Breast epithelium (tissue), 4 donors: ENCODE measurements at places on chromosomes 2 and 18. TPM values are rescaled to one million over a fixed set of nuclear protein-coding genes. Genes with fewer than 3 reads are reported as not detected.

Gene LRATD1
- 1.6 TPM for total RNA-seq

Gene ADD2
- total RNA-seq = 1.3 TPM

Gene POLE4
- total RNA-seq = 46.5 TPM

Gene PSMA8
- not detected for total RNA-seq

Gene MC2R
- not detected for total RNA-seq

Gene ZNF2
- 8.2 TPM for total RNA-seq

Gene WDFY1
- 46.2 TPM for total RNA-seq

Gene TXNL4A
- 39.2 TPM for total RNA-seq

Gene RRM2
- 0.98 TPM for total RNA-seq

Gene WDR54
- 13.1 TPM for total RNA-seq

Gene KLF7
- 21.0 TPM for total RNA-seq

- DNase-seq = no peak
These were observed 21.6 kb downstream of the TNS1 start for GRCh38 chr2:217981084-217981730.

DNA sequence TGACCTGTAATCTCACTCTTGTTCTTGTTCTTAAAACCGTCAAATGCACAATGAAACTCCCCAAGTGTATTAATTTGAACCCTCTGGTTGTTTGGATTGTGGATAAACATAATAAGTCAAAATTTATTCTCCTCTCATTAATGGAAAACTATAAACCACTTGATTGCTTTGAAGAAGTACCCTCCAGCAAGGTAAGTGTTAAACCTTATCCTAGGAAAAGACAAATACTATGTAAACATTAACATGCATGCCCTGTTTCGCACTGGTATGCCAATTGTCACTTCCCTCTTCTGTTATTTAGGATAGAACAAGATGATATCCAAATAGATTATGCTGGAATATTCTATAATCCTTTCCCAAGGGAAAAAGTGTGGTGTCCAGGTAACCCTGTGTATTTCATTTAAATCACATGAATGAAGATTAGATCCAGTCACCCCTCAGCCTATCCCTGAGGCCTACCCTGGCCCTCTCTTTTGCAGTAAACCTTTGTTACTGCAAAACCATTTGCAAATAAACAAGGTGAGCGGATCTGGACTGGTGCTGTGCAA is 1.3 kb downstream of the ADI1 start:
- no peak for DNase-seq

GRCh38 chr2:43332653-43333052 is 106.2 kb upstream of the ZFP36L2 start:
- DNase-seq = no peak

DNA sequence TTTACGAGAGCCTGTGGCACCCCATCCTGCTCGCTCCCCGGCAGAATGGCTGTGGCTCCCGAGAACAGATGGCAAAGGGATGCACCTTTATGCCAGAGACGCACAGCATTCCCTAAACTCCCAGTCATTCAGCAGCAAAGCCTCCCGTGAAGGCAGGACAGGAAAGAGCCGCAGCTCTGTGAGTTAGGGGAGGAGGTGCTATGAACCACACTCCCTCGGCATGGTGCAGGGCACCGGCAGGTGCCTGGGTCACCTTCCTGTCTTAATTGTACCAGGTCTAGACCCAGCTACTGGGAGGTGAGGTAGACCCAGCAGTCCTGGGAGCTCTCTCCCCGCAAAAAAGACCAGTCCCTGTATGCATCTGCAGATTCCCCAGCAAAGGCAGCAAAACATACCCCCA is 149.8 kb downstream of the TWIST2 start:
- DNase-seq = no peak

- DNase-seq = no peak
These were observed 139.4 kb downstream of the OSR1 start for GRCh38 chr2:19219060-19219459.

DNA sequence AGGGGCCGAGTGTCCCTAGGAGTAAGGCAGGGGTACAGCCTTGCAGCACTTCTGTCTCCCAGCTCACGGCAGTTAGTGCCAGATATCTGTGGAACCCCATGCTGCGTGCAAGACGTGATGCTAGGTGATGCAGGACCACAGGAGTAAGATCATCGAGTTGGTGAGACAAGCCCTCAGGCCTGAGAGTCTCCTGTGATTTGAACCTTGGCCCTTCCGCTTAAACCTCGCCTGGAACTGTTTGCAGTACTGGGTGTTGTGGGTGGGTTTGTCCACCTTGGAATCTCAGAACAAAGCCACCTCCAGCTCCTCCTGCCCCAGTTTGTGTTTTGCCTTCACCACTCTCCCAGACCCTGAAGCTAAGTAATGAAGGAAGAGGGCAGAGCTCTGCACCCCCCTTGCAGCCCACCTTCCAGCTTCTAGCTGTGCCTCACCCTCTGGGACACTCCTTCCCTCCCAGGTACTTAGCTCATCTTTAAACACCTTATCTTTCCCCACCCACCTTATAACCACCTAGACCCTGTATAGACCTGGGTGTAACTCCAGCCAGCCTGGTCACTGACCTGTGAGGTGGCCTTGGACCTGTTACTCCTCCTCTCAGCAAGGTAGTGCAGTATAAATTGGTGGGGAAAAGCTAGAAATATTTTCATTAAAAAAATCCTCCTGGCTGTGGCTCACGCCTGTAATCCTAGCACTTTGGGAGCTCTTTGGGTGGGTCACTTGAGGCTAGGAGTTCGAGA is 6.6 kb downstream of the CNNM4 start:
- DNase-seq = no peak

GRCh38 chr2:237670641-237671040 is 43.3 kb downstream of the LRRFIP1 start:
- DNase-seq = no peak

GRCh38 chr2:28643327-28643726 is 108.3 kb upstream of the PPP1CB start:
- DNase-seq = no peak

DNA sequence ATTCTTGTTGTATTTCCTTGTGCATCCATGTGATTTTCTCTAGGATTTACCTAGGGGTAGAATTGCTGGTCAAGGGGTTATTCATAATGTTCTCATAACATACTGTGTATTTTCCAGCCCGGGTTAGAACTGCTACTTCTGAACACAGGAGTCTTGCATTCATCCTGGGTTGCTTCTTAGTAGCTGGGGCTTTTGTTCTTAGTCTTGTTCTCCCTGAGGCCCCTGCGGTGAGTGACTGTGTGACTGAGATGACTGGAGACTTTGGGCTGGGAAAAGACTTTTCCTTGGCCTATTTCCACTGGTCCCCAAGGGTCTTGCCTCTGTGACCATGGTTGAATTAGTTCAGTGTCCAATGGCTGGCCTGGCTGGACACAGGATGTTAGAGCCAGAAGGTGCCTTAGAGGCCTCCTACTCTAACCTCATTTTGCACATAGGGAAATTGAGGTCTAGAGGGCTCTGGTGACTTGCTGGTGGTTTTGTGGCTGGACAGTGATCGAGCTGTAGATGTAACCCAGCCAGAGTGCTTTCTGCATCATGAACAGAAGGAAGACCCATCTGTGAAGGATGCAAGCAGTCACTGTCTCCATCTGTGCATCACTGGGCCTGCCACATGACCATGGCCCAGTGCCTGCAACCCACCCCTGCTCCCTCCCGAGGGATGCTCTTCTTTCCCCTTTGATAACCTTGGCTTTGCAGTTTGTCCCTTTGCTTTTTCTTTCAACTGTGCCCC is 233.3 kb downstream of the FHOD3 start:
- DNase-seq = no peak

DNA sequence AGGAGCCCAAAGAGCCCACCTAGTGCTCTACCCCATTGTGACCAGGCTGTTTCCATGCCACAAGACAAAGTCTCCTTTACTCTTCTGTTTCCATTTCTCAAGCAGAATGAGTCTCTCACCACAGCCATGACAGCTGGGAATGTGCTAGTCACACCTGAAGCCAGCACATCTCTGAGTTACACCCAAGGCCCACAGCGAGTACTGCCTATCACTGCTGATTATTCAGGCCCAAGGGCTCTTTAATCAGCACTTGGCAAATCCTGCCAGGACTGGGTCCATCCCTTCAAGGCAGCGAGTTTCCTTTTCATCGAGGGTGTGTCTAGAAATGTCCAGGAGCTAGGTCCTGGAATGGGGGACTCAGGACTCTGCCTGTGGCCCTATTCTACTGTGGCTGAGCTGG is 14.6 kb upstream of the PPP1R1C start:
- no peak for DNase-seq

- no peak for DNase-seq
These were observed 36.4 kb downstream of the REEP1 start for GRCh38 chr2:86301009-86301408.

DNA sequence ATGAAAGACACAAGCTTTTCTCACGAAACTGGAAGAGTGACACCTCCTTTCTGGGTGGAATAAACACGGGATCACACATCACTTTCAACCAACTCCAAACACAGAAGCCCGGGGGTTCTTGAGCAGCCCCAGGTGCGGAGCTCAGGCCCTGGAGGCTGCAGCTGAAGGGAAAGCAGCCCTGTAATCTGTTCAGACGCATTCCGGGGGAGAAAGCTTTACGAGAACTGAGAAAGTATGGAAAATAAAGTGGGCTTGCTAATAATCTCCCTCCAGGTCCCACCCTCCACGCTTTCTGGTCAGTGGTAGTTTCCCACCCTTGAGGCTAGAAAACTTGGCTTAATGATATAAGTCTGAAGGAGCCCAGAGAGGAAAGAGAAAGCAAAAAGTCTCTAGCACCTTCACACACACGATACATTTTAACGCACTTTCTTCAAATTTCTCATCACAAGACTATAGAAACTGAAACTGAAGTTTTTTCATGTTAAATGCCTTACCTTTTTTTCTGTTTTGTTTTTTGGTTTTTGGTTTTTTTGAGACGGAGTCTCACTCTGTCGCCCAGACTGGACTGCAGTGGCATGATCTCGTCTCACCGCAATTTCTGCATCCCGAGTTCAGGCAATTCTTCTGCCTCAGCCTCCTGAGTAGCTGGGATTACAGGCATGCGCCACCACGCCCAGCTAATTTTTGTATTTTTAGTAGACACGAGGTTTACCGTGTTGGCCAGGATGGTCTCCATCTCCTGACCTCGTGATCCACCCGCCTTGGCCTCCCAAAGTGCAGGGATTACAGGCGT is 141.3 kb downstream of the AFF3 start:
- DNase-seq = no peak

DNA sequence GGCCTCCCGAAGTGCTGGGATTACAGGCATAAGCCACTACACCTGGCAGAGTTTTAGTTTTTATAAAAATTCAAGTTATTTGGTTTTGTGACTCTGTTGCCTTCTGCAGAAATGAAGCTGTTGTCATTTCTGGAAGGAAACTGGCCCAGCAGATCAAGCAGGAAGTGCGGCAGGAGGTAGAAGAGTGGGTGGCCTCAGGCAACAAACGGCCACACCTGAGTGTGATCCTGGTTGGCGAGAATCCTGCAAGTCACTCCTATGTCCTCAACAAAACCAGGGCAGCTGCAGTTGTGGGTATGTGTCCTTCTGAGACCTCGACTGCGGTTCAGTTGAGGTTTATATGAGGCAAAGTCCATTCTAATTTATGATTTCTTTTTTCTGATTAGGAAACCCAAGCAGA is 7.2 kb downstream of the MTHFD2 start:
- peak; percentile 86 for DNase-seq

- no peak for DNase-seq
These were observed 88.8 kb downstream of the KYNU start for GRCh38 chr2:142966284-142966683.

DNA sequence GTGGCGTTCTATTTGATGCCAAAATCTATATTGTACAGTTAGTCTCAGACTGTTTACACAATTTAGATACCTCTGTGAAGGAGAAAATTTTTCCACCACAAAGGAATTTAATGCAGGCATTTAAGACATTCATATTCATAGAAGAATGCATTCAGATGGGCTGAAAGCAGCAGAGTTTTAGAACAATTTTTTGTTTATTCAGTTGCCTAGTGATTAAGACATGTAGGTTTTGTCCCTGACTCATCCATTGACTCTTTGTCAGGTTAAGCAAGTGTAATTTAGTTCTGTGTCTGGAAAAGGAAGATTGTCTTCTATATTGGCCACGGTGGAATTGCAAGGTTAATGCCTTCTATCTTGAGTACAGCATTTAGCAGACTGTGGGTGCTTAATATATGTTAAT is 515.0 kb downstream of the PARD3B start:
- no peak for DNase-seq

- DNase-seq = no peak
These were observed 366.7 kb downstream of the LRRTM4 start for GRCh38 chr2:77155511-77155910.

GRCh38 chr2:194842871-194843270 is 814.2 kb upstream of the SLC39A10 start:
- DNase-seq = no peak

DNA sequence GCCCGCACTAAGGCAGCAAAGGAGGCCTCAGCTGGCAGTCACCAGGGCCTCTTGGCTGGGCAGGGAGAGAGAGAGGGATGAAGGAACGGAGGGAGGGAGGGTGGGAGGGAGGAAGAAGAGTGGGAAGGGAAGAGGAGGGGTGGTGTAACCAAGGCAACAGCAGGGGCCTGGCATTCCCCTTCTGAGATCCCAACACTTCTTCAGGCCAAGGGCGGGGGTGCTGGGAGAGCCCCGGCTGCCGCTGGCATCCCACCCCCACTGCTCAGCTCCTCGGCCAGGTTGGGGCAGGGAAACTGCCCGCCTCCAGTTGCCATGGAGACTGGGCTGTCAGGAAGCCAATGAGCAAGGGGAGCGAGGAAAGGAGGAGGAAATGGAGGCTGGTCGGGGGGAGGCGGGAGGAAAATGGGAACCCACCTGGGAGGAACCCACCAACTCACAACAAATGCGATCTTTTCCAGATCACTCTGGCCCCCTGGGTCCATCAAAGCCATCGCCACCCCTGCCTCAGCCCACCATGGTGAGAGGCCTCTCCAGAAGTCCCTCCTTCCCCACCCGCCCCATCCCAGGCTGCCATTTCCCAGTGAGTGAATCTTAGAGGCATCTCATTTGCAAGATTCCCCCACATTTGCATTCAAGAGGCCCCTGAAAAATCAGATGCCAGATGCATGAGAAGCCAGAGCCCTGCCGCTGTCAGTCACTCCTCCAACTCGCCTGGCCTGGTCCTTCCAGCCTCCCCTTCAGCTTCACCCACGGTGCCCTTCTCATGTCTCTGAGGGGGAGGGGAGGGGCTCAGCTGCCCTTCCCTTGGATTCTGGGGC is 12.4 kb downstream of the SH2D6 start:
- DNase-seq = no peak

DNA sequence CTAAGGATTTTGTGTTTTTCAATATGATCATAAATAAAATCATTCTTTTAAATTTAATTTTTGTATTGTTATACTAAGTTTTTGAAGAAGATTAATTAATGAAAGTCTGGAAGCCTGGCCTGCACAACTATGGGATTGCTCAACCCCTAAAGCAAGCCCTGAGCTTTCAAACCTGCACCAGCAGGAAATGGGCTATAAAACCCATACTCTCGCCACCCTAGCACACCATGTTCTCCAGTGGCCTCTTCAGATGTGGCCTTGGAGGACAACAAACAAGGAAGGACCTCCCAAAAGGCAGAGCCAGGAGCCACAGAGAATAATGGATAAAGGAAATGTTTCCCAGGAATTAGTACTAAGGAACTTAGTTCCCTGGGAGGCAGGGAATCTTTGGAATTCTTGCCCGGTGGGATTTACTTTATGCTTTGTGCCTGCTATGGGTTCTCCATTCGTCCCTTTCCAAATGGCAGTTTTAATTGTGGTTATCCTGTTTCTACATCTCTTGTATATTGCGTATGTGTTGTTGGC is 212.5 kb downstream of the ZFP36L2 start:
- DNase-seq = peak; percentile 16
